ENCODE measurements at places on chromosomes 5 and 9.

GRCh38 chr9:752681-753200 lies 88.8 kb upstream of the DMRT1 start:
- no peak for DNase-seq

DNA sequence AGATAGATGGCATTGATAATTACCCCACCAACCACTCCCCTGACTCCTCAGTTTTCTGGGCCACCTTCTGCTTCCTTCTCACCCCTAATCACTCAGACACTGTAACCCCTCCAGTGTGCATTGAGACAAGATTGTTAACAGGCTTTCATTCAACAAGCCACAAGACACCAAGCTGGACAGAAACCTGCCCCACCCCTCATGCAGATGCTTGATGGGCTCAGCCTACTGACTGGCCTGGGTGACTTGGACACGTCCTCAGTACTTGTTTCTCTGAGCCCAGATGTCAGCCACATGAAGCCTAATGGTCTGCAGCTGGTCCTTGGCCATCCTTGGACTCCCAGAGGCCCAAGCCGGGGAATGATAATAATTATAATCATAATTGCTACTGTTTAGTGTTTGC lies 71.4 kb upstream of the SMIM23 start:
- no peak for DNase-seq

GRCh38 chr9:93509084-93509483 lies 55.7 kb upstream of the FAM120AOS start:
- no peak for DNase-seq

- DNase-seq, result no peak
Measured at GRCh38 chr5:34053571-34054399, 10.8 kb upstream of the C1QTNF3 start.

- DNase-seq, result no peak
Measured at GRCh38 chr9:92989561-92989960, 42.2 kb downstream of the FGD3 start.

DNA sequence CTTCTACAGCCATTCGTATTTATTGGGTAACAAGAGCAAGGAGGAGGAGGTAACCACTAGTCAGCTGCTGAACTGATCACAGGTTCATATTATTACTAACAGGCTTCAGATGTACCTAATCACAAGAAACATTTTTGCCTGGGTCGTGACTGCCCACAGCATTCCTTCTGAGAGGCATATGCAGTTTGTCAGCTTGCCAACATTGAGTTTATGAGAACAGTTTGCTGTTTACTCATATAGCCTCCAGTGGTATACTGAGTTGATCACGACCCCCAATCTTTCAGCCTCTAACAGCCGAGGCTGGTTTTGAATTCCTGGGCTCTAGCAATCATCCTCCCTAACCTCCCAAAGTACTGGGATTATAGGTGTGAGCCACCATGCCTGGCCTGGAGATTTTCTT lies 693.6 kb downstream of the TLE1 start:
- DNase-seq, result no peak

GRCh38 chr5:59724482-59725391 lies 168.8 kb downstream of the PDE4D start:
- no peak for DNase-seq

DNA sequence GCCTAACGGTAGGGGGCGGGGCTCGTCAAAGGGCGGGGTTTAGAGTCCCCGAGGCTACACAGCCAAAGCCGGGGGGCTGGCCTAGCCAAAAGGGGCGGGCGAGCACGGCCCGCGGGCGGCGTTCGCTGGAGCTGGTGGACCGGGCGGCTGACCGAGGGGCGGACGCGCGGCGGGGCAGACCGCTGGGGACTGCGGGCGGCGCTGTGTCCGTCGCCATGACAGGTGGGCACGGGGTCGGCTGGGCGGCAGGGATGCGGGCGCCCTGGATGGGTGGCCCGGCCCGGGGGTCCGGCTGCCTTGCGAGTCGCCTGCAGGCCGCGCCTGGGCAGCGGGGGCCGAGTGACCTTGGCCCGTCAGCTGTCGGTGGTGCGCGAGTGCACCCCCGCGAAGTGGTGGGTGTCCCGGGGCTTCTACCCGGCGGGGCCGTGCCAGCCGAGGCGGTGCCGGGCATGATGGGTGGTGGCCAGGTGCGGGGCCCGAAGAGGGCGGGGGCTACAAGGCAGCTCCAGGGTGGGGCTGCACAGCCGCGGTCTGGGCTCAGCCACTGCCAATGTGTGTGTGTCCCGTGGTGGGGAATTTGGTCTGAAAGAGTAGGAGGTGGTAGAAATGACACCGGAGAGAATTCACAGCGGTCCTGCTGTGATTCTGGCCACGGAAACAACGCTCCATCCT lies at the start of gene CARD19:
Gene CARD19, plus strand, starts transcription at position 87 of the 672 bp plus-strand sequence. Its CDS starts 129 bp downstream, at position 216.
- DNase-seq, result no peak

GRCh38 chr9:124695280-124695890 lies 75.7 kb downstream of the NR6A1 start:
- no peak for DNase-seq

GRCh38 chr9:76333388-76333787 lies 60.8 kb downstream of the RFK start:
- DNase-seq, result no peak

DNA sequence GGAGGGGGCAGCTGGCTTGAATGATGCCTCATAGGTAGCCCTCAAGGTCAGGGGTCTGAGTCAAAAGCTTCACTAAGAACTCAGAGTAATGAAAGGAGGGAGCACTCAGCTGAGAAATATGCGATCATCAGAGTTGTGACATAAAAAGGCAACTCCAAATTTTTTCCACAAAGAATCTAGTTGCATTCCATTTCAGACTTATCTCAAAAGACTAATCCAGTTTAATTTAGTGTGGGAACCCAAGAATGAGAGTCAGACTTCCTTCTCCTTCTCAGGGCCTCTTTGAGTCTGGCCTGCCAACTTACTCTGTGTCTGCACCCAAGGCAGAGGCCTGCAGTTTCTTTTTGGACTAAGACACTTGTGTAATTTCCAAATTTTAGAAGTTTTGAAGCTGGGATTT lies 34.7 kb downstream of the GABRP start:
- no peak for DNase-seq

DNA sequence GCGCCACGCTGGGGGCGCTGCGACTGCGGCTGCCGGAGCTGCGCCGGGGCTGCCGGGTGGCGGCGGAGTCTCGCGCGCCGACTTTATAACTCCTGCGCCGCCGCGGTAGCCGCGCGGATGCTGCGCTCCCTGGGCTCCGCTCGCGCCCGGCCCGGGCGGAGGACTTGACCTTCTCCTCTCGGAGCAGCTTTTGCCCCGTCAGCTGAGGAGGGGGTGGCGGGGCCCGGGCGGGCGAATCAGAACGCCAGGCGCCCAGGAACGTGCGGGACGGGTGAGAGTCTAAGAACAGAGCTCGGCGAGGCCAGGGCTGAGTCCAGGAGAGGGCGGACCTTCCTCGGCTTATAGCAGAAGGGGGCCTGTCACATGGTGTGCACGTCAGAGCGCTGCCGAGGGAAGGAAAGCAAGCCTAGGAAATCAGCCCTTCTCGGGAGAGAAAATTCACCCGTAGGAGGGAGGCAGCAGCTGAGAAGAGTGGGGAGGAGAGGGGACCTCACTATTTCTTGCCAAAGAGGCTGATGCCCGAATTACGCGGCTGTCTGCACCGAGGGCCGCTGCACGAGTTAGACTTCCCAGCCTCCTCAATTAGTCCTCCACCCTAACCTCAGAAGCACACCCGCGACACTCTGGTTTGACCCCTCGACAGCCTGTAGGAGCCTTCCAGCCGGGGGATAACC lies at the start of gene FOXD1:
Gene FOXD1, minus strand, starts transcription at position 315 of the 674 bp plus-strand sequence. CDS start 415 bp downstream, outside the sequence.
- DNase-seq, result no peak

GRCh38 chr9:110050925-110051355 lies 157.0 kb downstream of the C9orf152 start:
- no peak for DNase-seq

DNA sequence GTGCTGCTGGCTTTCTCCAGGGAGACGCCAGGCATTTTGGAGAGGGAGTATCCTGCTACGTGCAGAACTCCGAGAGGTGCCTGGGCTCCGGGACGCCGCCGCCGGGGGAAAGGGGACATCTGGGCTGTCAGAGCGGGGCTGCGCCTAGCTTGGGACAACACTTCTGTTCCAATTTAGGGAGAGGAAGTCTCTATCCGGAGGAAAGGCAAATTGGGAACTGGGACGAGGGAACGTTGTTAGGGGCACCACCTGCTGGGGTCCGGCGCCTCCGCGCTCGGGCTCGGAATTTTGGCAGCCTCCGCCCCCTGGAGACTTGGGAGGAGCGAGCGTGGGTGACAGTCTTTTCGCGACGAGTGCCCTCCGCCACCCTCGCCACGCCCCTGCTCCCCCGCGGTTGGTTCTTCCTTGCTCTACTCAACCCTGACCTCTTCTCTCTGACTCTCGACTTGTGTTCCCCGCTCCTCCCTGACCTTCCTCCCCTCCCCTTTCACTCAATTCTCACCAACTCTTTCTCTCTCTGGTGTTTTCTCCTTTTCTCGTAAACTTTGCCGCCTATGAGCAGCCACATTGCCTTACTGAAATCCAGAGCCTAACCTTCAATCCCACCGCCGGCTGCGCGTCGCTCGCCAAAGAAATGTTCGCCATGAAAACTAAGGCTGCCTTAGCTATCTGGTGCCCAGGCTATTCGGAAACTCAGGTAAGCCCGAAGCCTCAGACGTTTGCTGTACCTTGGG lies 1.6 kb downstream of the TSLP start:
- DNase-seq, result no peak

DNA sequence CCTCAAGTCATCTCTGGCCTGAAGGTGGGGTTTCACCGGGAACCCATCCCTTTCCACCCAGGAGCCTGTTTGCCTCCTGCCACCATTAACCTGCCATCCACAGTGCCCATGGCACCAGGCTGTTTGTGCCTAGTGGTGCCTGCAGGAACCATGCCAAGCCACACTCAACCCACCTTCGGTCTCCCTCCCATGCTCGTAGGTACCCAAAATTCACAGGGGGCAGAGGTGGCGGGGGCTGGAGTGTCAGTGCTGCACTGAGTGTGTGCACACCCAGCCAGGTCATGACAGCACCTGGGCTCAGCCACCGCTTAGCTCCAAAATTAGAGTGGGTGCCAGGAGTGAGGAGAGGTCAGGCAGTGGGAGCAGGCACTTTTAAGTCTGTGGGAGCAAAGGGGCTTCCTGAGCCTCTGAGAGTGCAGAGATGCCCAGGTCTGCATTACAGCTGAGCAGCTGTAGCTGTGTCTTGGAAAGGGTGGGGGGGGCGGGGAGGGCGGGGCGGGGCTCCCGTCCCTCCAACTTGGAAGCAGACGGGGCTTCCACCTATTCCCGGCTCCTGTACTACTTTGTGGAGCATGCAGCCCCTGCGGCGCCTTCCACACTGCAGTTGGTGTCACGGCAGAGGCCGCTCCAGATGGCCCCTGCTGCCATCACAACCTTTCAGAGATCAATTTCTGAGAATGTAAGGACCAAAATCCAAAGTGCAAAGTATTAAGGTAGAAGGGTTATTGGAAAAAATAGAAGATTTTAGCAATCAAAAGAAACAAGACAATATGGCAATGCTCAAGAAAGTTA lies 2396.8 kb upstream of the C9orf72 start:
- no peak for DNase-seq

DNA sequence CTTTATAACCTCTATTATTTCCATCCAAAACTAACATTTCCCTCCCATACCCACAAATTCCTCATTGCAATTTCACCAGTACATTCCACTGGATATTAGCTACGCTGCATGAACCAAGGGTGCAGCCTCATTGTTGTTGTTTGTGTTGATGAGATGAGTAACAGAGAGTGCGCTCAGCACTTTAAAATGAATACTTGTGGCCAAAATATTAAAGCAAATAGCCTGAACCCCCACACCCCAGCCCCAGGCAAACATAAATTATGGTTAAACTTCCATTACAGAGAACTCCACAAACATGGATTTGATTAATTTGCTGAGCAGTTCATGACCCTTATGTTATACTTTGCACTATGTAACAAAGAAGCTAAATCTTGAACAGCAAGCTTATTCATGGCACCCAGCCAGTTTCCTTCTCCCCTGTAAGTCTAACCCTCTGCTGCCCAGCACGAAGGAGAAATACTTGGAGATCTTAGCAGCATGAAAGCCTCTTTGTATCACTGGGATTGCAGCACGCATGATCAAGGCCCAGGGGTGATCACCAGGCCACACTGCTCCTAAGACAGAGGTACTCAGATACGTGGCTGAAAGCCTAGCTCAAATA lies 205.0 kb downstream of the DOCK8 start:
- DNase-seq, result no peak

- no peak for DNase-seq
Measured at GRCh38 chr9:15837079-15837679, 284.3 kb downstream of the CCDC171 start.

DNA sequence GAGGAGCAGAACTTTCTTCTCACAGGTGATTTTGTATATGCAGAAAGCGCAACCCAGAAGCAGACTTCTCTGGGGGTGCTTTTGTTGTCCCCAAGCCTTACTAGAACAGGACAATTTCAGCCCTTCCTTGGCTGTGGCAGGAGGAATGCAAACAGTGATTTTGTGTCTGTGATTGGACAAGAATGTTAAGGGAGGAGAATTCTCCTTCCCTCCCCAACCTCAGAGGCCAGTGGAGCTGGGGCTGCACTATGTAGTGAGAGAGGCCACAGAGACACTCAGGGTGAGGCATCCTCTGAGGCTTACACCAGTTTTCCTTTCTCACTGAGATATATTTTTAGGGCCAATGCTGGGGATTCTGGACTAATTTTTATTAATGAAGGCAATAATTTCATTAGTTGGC lies 58.8 kb downstream of the ZNF366 start:
- DNase-seq, result no peak

DNA sequence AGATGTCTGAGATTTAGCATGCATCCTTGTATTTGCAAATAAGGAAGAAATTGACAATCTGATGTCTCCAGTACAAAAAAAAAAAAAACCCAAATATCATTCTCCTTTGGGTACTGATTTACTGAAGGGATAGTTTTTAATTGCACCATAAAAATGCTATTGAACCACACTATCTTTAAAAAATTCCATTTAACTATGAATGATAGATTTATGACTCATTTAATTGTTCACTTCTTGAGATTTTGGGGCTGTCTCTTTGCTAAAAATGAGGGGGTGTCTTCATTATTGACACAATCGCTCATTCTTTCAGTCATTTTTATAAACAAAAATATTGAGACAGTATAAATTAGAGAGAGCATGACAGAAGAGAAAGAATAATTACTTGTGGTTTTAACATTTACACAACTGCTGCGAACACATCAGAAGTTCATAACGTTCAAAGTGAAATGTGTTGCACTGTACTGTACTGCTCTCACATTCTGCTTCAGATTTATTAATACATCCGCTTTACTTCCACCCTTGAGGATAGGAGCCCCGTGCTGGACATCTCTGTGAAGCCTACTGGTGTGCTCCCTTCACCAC lies 142.3 kb downstream of the MEF2C start:
- DNase-seq, result no peak

Measured in activated CD4-positive, alpha-beta T cell treated with anti-CD3 and anti-CD28 coated beads, Interleukin-2, amount 50 U/mL, for 24 hours (primary cell).